ENCODE measurements at places on chromosomes 1 and 21.

GRCh38 chr1:245462161-245462560 lies 307.4 kb downstream of the KIF26B start:
- DNase-seq = no peak

- no peak for DNase-seq
Observed at GRCh38 chr1:12014141-12014991, 4.9 kb upstream of the MIIP start.

- peak; percentile 94 for DNase-seq
Observed at GRCh38 chr1:201562659-201563405, 23.9 kb downstream of the NAV1 start.

GRCh38 chr1:194917769-194918168 lies 1690.5 kb downstream of the KCNT2 start:
- DNase-seq = no peak

GRCh38 chr1:238982736-238983135 lies 403.6 kb upstream of the CHRM3 start:
- peak; percentile 0 for DNase-seq

GRCh38 chr1:53825306-53825705 lies 12.8 kb downstream of the NDC1 start:
- DNase-seq = no peak

DNA sequence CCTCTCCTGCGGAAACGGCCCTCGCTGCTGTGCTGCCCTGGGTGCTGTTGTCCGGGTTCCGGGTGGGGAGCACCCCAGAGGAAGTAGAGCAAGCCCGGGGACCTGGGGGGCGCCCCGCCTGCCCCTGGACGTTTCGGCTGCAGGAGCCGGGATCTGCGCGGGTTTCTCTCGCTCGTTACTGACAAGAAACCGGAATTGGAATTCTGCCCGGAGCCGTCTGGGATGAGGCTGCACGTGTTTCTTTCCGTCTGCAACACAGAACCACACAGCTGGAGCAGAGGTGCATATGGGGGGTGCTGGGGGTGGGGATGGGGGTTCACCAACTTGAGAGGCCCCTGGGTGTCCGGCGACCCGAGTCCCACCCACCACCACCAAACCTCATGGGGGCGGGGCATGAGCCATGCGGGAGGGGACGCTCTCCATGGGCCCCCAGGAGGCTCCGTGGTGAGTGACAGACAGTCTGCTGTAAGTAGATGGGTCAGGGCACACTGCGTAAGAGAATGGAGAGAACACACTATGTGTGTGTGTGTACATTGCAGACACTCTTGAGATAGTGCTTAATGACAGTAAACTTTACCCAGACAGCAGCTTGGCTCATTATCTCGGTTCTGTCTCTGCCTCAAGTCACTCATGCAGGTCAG lies 261.4 kb upstream of the C1orf174 start:
- no peak for DNase-seq

DNA sequence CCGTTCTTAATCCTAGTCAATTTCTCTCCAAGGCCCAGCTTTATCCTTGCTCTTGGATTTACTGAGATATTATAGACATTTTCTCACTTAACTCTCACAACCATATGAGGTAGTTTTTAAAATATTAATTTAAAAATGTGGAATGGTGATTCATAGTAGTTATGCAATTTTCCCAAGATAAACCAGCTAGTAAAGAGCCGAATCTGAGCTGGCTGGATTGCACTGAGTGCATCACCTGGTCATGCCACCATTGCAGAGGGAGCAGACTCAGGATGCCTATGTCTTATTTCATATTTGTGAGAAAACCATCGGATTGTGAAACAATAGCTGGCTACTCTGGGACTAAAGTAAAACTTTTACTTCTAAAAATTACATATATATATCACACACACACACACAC lies 494.0 kb downstream of the KCNT2 start:
- no peak for DNase-seq

DNA sequence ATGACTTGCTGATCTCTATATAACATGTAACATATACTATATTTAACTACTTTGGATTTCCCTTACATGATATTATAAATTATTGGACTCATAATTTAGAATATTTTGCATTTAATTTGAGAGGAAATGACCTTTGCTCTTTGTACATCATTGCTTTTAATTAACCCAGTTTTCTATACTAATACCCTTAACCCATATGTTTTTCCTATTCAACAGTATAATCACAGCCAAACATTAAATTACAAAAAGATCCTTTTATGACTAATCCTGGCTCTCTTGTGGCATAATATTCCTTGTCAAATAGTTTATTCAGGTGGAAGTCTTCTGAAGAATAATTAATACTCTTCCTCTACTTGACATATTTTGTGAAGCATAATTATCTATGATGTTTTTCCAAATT lies 56.0 kb upstream of the GPR52 start:
- no peak for DNase-seq

- no peak for DNase-seq
Observed at GRCh38 chr1:213119794-213120193, 68.8 kb downstream of the RPS6KC1 start.

GRCh38 chr1:20589331-20590278 lies 708 bp downstream of the CDA start:
- peak; percentile 88 for DNase-seq

GRCh38 chr21:38806153-38806941 lies 618 bp downstream of the ETS2 start:
- no peak for DNase-seq

- peak; percentile 93 for DNase-seq
Observed at GRCh38 chr21:35932232-35932911, 128.0 kb downstream of the SETD4 start.

DNA sequence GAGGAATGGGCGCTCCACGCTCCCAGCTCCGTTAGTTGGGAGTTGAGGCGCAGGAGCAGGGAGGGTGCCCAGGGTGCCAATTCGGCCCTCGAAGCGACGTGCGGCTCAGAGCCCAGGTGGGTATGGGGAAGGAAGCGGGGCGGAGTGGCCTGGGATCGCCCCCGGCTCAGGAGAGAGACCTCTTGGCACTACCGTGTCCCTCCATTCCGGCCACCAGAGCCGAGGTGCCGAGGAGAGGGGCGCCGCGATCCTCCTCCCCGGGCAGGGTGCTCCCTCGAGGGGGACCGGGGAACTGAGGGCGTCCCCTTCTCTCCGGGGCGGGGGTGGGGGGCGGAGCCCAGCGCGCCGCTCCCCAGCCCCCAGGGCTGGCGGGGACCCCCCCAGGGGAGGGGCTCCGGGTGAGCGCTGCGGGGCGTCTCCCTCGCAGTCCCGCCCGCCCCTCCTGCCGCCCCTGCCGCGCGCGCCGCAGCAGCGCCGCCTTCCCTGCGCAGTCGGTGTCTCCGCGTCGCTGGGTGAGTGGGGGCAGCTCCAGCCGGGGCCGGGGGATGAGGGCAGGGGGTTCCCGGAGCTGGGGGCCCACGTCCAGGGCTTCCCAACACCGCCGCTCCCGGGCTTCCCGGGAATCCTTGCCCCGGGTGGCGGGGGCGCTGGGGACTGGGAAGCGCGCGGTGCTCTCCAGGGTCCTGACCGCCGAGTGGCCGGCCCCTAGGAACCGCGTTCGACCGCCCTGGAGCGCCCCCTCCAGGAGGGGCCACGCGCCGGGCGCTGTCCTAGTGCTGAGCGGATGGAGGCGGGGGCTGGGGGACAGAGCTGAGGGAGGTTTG lies at the start of gene HPCA:
Gene HPCA, plus strand, starts transcription at position 488 of the 824 bp plus-strand sequence. CDS start 2,408 bp downstream, outside the sequence.
- DNase-seq = peak; percentile 51

DNA sequence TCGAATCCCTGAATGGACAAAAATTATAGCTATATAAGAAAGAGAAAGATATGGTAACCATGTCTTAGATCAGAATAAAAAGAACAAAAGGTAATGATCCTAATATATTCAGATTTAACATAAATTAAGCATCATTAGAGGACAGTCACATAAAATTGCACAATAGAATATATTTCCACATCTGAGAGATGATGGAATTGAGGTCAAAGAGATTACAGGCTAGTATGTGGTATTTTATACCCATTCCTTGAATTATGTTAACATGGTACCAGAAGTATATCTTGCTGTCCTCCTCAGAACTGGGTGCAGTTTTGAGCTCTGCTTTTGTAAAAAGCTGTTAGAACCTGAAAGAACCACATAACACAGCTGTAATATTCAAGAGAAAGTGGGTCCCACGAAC lies 245.6 kb upstream of the HOOK1 start:
- no peak for DNase-seq

- peak; percentile 90 for DNase-seq
Observed at GRCh38 chr1:93779540-93780165, 98.0 kb upstream of the BCAR3 start.

DNA sequence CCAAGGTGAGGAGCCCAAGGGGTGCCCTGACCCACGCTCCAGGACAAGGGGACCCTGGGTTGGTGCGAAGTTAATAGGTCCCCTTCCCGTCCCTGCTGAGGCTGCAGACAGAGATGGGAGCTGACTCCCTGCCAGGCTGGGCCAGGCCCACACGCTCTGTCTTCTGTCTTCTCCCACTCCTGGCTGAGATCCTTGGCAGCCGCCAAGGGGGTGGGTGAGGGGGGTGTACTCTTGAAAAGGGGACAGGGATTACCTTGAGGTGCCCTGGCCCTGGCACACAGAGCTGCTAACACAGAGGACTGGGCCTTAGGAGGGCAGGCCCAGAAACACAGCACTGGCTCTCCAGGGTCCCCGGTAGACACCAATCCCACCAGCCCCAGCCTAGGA lies 11.0 kb upstream of the CTRC start:
- DNase-seq = no peak

- peak; percentile 63 for DNase-seq
Observed at GRCh38 chr1:24743404-24744211, 1.6 kb upstream of the CLIC4 start.

- peak; percentile 71 for DNase-seq
Observed at GRCh38 chr21:16587141-16587581, 857.4 kb downstream of the USP25 start.

DNA sequence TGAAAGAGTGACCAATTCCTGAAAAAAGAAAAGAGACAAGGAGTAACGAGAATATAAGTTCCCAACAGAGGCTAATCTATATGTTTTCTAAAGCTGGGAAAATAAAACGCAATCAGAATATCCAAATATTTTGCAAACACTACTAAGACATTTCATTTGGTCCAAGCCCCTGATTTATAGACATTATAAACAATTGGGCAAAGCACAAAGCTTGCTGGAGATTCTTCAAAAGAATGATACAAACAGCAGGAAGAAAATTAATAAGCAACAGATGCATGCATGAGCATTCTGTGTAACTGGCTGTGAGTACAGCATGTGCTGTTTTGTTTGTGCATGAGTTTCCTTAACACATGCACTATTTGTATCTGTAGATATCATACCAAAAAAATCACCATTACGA lies 552.9 kb downstream of the LTN1 start:
- peak; percentile 82 for DNase-seq

DNA sequence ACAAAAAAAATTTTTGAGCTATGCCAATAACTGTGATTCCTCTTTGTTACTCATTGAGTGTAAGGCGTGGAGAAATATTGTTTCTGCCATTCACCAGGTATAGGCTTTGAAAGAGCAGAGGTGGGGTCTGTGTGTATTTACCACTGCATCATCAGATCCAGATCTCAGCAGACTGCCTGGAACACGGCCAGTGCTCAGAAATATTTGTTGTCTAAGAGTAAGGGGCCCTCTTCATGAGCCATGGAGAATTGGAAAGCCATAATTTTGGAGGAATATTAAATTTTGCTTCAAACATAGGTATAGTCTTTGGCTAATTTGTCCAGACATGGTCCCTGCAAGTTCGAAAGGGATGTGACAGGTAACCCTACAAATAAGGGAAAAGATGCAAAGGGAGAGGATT lies 231.3 kb upstream of the IRF2BP2 start:
- DNase-seq = no peak

DNA sequence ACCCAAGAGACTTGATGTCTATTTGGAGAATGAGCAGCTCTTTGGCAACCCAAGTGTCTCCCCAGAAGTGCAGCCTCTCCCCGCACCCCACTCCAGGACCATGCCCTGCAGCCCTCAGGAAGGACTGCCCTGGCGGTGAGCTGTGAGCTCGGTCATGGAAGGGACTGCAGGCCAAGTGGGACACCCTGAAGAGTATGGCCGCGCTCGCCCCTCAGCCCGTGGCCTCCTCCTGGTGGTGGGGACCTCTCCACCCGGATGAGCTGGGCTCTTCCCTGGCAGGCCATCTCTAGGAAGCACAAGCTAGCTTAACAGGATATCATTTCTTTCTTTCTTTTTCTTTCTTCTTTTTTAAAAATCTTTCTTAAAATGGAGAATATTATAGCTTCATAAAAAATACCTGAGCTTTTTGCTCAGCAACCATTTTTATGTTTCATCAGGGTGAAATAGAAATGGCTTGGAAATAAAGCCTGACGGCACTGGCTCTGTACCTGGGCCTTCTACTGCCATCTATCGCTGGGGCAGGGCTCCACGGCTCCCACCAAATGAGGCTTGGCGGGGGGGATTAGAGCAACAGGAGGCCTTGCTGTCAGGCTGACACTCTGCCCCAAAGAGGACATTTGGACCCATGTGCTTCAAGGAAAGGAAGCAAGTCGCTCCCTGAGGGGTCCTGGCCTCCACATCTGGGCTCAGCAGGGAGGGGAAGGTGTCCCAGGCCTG lies 296.2 kb upstream of the VAMP3 start:
- no peak for DNase-seq

- DNase-seq = no peak
Observed at GRCh38 chr1:205266611-205267305, 39.0 kb downstream of the TMCC2 start.

- no peak for DNase-seq
Observed at GRCh38 chr1:110617116-110617515, 11.0 kb upstream of the KCNA2 start.

DNA sequence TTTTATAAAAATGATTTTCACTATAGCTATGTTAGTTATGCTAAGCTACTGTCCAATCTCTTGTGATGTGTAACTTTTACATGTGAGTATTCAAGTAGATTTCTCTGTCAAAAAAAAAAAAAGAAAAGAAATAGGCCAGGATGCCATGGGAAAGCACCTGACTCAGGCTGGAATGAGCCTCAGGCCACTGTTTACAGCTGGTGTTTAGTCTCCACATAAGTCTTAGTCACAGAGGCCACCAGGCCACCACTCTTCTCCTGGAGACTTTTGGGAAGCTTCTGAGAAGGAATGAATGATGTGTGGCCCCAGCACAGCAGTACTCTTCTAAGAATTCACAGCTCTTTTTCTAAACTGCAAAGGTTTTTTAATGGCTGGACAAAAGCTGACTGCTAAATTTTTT lies 48.9 kb downstream of the CHML start:
- peak; percentile 10 for DNase-seq

- peak; percentile 37 for DNase-seq
Observed at GRCh38 chr1:70528590-70529333, 117.7 kb downstream of the CTH start.

DNA sequence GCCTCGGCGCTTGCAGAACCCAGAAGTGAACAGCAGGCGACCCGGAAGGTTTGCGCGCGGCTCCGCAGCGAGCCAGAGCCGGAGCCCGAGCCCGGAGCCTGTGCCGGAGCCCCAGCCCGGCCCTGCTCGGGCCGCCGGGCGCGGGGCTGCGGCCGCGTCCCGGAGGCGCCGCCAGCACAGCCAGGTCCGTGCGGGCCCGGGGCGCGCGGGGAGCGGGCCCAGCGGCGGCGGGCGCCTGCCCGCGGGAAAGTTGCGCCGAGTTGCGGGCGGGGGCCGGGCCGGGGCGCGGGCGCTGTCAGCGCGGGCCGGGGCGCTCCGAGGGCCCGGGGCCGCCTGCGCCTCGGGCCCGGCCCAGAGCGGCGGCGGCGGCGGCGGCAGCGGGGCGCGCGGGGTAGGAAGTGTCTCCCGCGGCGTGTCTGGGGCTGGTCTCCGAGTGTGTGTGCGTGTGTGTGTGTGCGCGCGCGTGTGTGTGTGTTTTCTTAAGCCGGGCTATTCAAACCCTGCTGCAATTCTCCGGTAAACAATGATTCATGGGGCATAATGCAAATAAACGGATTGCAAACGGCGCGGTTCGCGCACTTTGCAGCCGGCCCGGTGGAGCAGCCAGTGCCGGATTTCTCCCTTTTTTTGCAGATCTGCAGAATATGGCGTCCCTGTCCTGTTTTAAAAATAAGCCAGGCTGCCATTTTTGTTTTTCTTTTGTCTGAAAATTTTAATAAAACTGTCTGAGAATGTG lies at the start of gene ZNF362:
Gene ZNF362, plus strand, starts transcription at position 22 of the 736 bp plus-strand sequence. CDS start 14,083 bp downstream, outside the sequence.
- DNase-seq = peak; percentile 65

All from fibroblast of upper back skin (primary cell).